NCI-H1930 (cell line): ENCODE measurements at places on chromosomes 4 and X.

GRCh38 chr4:21380861-21381260, 567.7 kb downstream of the KCNIP4 start:
- no peak for DNase-seq

- no peak for DNase-seq
Measured at GRCh38 chr4:68451246-68452211, 4.3 kb downstream of the TMPRSS11E start.

GRCh38 chr4:54005475-54005874, 58.9 kb downstream of the CHIC2 start:
- DNase-seq, result no peak

DNA sequence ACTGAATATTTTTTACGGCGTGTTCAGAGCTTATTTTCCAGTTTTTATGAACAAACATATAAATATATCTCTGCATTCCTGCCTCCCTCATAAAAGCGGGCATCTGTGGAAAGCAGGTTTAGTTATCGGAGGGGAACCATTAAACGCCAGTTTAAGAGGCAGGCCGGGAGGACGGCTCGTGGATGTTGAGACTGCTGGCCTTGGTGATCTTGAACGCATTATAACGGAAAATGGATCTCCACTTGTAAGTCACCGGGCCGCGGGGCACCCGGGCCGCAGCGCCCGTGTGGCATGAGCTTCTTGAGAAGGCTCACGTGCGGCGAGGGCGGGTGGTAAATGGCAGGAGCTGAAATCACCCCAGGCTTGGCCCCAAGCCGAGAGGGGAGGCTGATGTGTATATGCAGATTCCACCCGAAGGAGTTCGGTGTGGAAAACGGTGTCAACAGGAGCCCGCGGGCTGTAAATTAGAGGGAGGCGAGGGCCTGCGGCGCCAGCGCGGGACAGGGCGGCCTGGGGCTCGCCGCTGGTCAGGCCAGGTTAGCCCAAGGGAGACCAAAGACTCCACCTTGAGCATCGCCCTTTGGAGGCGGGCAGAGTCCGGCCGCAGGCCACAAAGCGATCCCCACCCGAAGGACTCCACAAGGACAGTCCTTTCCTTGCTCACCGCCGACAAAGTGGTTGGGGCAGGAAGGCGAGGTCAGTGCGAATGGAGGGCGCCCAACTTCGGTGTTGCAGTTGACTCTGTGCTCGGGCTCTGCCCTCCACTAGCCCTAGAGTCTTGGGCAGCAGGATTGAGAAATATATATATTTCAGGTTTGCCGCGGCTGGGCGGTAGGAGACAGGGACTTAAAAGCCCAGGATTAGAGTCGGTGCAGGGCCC, 1.3 kb upstream of the HAND2 start:
- no peak for DNase-seq
